ENCODE measurements at places on chromosomes 5 and 9.

- DNase-seq = no peak
Observed at GRCh38 chr9:112495614-112496013, 9.0 kb downstream of the KIAA1958 start.

DNA sequence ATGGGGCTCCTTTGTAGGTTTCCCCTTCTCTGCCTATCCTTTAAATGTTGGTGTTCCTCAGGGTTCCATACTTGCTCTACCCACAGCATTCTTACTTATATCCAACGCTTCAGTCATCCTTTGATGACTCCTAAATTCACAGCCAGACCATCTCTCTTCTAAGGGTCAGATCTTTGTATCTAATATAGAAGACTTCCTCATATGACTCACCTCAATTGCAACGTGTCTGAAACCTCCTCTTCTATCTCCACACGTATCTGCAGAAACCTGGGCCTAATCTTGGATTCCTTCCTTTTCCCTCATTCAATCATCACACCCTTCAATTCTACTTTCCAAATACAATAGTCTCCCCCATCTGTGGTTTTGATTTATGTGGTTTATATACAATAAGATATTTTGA, 68.3 kb downstream of the HMGCR start:
- DNase-seq = no peak

DNA sequence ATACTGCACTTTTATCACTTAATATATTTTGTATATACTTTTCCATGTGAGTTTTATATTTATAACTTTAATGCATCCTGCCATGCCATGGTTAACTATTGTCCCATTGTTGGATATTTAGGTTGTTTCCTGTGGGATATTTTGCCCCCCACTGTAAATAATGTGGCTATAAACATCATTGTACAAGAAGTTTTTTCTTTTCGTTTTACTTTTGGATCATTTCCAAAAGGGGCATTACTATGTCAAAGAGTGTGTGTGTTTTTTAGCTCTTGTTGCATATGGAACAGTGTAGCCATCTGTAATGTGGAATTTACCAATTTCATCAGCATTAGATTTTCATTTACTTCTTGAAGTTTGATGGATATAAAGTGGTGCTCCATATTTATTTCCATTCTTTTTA, 13.3 kb downstream of the ITGA2 start:
- no peak for DNase-seq

DNA sequence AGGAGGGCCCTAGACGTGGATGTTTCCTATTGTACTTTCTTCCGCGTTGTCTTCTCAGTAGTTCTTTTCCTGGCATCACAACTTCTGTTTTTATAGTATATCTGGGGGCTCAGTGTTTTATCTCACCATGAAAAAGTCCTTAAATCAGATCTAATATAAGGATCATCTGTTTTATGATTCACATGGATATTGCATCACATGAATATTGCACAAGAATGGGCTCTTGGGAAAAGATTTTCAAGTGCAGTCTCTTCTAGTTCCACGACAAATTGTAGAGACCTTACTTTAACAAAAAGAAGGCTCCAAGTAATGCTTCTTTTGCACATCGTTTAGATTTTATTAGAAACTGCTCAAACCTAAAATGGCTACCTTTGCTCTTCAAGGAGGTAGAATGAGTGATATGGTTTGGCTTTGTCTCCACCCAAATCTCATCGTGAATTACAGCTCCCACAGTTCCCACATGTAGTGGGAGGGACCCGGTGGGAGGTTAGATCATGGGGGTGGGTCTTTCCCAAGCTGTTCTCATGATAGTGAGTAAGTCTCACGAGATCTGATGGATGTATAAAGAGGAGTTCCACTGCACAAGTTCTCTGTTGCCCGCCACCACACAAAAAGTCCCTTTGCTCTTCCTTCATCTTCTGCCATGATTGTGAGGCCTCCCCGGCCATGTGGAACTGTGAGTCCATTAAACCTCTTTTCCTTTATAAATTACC, 53.7 kb upstream of the FAM120A start:
- DNase-seq = no peak

GRCh38 chr5:168193493-168194250, 97.8 kb upstream of the WWC1 start:
- DNase-seq = no peak

- DNase-seq = no peak
Observed at GRCh38 chr5:122263352-122264030, 48.5 kb upstream of the SNCAIP start.

DNA sequence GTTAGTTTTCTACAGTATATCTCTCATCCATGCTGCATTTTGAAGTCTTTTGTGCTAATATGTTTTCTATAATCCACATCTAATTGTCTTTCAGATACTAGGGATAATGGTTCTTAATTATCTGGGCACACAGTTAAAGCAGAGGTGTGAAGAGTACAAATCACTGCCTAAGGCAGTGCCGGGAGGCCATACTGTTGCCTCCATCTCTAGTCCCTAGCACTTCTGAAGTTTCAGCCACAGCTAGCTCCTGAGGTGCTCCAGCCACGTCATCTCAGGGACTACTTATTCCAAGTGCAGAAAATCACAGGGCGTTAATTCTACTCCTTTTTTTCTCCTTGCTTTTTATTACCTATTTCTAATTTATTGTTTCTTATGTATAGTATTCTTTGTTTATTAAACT, 760.0 kb upstream of the FAM174A start:
- no peak for DNase-seq

GRCh38 chr5:95631255-95631958, 11.5 kb downstream of the GPR150 start:
- DNase-seq = no peak

DNA sequence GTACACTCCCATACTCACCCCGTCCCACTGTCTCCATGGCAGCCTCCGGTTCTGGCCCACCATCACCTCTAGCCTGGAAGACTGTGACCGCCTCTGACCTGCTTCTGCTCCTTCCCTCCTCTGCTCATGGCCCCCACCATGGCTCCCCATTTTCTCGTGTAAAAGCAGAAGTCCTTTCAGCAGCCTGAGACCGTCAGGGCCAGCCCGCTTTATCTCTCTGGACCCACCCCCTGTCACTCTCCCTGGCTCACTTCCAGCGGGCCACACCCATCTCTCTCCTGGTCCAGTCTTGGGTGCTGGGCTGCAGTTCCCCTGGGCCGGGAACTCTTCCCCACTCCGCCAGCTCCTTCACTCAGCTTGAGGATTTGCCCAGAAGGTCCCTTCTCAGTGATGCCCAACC, 96.0 kb upstream of the RUFY1 start:
- no peak for DNase-seq

GRCh38 chr9:35562895-35563780, 41.9 kb upstream of the TESK1 start:
- no peak for DNase-seq

DNA sequence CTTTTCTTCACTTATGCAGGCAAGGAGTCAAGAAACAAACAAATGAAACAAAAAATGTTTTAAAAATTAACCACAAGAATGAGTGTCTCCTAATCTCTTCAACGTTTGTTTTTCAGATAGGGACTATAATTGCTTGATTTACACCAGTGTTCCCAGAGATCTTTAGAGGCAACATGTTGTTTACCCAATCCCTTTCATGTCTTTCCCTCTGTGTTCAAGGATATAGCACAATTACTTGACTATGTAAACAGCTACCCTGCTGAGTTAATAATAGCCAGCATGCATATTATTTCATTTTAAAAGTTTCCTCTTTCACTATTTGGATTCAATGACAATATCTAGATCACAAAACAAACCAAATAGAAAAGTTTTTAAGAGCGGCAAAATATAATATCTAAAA, 25.1 kb upstream of the SHISAL2B start:
- DNase-seq = no peak

- DNase-seq = no peak
Observed at GRCh38 chr9:83620841-83621636, 1.9 kb upstream of the IDNK start.

Data from uterus (tissue), 4 donors.